ENCODE measurements at places on chromosomes 13 and 19. TPM values are rescaled to one million over a fixed set of nuclear protein-coding genes. Genes with fewer than 3 reads are reported as not detected.

GRCh38 chr13:24381541-24382265, 72.3 kb downstream of the C1QTNF9 start:
- no peak for DNase-seq

DNA sequence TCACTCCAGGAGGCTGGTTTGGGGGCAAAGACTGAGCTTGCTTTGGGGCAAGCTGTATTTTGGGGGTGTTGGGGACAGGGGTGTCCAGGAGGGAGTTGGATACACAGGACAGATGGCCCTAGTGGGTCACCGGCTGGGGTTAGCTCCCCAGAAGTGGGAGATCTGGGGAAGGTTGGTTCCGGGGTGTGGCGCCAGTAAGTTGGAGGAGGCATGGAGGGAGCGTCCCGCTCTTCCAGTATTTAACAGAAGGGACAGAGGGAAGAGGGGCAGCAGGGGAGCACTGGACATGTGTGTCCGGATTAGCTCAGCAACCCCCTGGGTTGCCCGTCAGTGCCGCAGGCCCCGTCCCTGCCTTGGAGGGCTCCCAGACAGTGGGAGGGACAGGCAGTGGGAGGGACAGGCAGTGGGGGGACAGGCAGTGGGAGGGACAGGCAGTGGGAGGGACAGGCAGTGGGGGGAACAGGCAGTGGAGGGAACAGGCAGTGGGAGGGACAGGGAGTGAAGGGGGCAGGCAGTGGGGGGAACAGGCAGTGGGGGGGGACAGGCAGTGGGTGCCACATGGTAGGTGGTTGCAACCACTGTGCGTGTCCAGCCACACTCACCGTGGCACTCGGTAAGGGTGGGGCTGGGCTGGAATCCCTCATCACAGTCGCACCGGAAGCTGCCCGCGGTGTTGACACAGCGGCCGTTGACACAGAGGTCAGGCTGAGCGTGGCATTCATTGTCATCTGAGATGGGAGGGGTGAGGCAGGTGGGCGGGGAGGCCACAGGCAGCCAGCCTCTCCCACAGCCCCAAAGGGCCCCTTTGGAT, 33.2 kb downstream of the CCL25 start:
- no peak for DNase-seq

The ZIC5 gene
- 5.9 TPM for total RNA-seq

DNA sequence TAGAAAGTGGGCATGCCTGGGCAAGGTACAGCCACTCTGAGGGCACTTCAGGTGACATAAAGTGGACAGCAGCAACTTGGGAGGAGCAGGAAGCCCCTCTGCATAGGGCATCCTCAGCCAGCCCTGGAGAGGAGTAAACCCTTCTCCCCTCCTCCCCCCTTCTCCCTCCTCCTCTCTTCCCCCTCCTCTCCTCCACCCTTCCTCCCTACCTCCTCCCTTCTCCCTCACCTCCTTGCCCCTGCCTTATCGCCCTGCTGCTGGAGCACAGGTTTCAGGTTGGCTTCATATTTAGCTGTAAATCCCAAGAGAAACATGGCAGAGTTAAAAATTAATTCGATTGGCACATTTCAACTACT, 30.5 kb upstream of the ATP12A start:
- DNase-seq: no peak

DNA sequence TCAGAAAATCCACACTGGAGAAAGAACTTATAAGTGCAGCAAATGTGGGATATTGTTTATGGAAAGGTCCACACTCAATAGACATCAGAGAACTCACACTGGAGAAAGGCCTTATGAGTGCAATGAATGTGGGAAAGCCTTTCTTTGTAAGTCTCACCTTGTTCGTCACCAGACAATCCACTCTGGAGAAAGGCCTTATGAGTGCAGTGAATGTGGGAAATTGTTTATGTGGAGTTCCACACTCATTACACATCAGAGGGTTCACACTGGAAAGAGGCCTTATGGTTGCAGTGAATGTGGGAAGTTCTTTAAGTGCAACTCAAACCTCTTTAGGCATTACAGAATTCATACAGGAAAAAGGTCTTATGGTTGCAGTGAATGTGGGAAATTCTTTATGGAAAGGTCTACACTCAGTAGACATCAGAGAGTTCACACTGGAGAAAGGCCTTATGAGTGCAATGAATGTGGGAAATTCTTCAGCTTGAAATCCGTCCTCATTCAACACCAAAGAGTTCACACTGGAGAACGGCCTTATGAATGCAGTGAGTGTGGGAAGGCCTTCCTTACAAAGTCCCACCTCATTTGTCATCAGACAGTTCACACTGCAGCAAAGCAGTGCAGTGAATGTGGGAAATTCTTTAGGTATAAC, 12.0 kb upstream of the ZNF548 start:
- no peak for DNase-seq

- no peak for DNase-seq
Measured at GRCh38 chr13:46603165-46603603, 50.2 kb downstream of the LRCH1 start.

The TMIGD2 gene
- 0.79 TPM for total RNA-seq

DNA sequence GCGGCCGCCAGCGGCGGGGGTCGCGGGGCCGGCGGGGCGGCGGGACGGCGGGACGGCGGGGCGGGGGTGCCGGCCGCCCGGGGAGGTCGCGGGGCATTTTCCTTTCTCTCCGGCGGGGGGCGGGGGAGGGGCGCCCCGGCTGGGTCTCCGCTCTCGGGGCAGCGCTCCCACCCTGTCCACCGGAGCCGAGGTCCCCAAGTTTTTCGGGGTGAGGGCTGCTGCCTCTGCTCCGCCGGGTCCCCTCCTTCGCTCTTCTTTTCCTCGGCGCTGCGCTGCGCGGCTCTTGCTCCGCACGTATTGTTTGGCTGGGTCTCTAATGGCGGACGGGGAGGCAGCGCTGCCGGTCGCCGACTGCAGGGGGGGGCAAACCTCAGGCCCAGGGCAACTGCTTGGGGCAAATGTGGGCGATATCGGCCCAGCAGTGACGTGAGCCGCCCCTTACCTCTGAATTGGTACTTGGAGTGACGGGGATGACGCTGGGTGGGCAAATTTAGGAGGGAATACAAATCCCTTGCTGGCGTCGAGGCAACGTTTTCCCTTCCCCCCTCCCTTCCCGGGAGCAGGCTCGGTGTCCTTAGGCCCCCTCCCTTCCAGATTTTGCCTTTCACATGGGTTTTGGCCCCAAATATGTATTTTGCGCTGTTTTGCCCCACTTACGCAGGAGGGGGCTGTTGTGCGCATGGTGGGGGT, 759 bp downstream of the ZMYM2 start:
- peak; percentile 30 for DNase-seq
